ENCODE measurements at places on chromosomes 5 and 9.

DNA sequence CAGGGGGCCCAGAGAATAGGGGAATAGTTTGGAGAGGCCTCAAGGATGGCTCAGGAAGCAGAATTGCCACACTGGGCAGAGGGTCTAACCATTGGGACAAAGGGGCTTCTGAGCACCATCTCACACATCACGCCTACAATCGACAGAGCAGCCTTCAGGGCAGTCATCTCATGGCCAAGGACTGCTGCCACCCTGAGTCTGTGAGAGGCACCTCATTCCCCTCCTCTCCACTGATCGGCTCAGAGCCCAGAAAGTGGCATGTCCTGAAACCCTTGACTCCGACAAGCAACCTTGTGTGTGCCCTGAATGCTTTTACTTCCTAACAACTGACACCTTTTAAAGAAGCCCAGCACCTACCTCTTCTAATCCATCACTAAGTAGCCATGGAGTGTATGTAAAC, 128.9 kb upstream of the PTPN3 start:
- peak; percentile 44 for DNase-seq

DNA sequence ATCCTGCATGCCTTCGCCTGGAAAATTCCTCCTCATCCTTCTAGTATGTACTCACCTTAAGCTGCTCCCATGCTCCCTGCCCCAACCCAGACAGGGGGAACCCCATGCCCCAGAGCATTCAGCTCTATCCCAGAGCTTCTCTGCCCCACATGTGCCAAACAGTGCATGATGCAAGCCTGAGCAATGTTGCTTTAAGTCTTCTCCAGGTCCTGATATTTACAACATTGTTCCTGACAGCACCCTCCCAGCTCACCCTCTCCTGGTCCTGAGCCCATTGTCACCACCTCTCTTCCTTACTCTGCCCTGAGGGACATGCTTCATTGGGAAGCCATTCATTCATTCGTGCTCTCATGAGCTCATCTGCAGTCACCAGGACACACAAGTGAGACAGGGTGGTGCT, 23.4 kb upstream of the BARX1 start:
- DNase-seq, result no peak

GRCh38 chr9:5430912-5431311, 6.8 kb downstream of the PLGRKT start:
- DNase-seq, result no peak

GRCh38 chr5:178984145-178985072, 10.7 kb downstream of the GRM6 start:
- no peak for DNase-seq

DNA sequence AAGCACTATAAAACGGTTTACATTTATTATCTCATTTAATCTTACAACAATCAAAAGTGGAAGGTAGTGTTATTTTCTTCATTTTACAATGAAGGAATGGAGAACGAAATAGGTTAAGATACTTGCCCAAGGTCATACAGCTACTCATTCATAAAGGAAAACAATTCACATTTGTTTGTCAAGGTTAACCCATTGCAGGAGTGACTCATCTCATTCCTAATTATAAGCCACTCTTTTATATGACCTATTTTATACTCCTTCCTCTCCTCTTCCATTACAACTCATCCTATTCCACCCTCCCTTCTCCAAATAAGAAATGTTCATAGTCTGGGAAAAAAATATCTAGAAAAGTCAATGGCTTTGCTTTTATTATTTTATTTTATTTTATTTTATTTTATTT, 29.6 kb downstream of the CRHBP start:
- no peak for DNase-seq

DNA sequence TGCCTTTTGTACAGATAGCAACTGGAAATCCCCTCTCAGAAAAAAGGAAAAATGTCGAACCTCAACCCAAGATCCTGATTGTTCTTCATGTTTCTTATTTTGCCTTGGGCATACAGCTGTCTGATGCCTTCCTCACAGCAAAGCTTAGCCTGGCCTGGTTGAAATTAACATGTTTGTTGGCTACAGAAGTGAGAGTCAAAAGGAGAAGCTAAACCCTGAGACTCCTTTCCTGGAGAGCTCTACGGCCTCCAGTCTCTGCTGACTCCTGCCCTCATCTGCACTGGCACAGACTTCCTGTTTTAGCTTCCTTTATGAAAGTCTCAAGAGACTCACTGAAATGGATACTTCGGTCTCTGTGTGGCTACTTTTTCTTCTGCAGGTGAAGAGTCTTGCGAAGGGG, 186.7 kb downstream of the PARP8 start:
- no peak for DNase-seq

DNA sequence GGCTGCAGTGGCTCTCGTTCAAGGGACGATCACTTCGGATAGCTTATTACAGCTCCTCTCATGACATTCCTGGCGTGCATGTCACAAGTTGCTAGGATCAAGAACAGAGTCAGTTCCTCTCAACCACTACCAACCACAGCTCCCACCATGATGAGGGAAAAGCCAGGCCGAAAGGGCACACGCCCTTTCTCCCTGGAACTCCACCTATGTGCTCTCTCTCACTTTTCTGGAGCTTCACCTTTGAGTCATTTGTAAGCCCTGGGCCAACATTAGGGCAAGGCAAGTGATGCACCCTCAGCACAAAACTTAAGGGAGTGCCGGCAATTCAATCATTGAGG, 1.6 kb downstream of the SPACA9 start:
- DNase-seq, result no peak

DNA sequence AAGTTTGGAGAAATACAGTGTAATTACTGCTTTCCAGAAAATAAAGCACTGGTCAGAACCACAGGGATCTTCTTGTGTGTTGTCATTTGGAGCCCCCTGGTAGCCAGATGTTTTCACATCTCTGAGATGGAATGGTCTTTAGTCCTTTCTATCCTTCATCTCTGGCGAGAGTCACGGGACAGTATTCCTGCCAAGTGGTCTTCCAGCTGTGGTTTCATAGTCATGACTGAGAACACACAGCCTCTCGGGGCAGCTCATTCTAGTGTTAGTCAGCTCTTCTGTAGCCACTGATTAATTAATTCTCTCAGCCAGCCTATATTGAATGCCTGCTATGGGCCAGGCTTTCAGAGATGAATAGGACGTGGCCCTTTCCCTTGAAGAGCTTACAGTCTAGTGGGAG, 34.1 kb downstream of the HMGXB3 start:
- no peak for DNase-seq

Measured in T47D (cell line).